ENCODE measurements at places on chromosomes 7 and 10.

DNA sequence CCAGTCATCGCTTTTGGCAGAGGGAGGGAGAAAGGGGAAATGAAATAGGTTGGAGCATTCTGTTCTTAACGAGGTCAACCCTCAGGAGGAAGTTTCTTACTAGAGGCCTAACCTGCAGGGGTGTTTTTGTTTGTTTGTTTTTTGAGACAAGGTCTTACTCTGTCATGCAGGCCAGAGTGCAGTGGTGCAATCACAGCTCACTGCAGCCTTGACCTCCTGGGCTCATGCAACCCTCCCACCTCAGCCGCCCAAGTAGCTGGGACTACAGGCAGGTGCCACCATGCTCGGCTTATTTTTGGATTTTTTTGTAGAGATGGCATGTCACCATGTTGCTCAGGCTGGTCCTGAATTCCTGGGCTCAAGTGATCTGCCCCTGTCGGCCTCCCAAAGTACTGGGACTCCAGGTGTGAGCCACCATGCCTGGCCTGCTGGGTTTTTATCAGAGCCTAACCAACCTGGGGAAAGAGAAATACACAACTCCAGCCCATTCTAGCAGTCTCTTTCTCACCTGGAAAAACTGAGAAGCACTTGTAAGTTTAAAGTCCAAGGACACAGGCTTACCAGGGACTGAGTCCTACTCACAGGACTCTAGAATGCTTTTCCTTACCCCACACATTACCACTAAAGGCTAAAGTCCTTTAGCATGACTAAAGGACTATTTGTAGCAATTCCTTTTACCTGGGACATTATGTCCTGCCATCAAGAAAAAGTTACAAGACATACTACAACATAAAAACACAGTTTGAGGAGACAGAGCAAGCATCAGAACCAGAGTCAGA is 101.0 kb upstream of the EGFR start:
- DNase-seq: no peak

GRCh38 chr10:629186-629998 is 60.1 kb downstream of the DIP2C start:
- DNase-seq: no peak

DNA sequence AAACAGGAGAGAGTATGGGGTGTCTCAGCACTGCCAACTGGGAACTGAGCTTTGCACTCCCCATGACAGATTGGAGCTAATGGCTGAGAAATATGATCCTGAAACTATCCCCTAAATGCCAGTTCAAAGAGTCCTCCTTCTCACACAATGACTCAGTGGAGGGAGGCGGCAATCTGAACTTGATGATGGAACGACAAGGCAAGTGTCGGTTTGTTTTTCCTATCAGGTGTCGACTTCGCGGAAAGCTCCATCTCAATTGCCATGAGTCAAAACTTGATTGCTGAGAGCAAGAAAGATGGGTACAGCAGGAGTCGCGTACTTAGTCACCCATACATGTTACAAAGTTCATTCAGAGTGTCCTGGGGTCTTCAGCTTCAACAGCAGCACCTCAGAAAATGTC is 52.5 kb downstream of the NPY start:
- DNase-seq: no peak

GRCh38 chr10:118720685-118721538 is 33.9 kb downstream of the CACUL1 start:
- DNase-seq: peak; percentile 17

GRCh38 chr7:146768957-146769356 is 652.4 kb downstream of the CNTNAP2 start:
- no peak for DNase-seq

- DNase-seq: no peak
These were observed 224.2 kb upstream of the AUTS2 start for GRCh38 chr7:69374044-69374425.

DNA sequence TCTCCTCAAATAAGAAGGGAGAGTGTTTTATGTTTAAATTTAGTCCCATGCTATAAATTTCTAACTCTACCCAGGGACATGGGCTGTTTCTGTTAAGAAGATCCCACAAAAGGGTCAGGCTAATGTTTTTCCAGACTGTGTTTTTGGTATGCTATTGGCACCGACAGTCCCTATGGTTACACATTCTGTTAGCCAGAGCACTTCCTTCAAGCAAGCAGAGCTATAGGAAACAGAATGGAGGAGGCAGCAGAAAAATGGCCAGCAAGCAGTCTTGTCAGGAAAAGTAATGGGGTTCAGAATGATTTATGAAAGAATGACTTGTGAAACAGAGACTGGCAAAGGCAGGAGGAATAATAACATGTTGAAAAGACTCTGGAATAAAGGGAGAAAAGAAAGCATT is 44.8 kb upstream of the PHYHIPL start:
- no peak for DNase-seq

DNA sequence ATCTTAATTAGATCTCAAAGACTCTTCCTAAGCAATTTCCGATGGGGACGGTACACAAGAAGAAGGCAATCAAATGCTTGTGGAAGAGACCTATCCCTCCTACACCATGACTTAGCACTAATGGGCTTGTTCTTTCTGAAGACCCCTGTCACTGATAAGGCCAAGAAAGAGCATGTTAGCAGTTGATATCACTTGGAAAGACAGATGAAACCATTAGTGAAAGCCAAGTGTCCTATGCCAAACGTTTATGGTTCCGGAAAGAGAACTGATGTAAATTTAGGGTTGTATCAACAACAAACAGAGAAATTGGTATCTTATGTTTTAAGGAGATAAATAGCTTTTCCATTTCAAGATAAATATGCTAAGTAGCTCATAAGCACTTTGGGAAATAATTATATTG is 6.5 kb downstream of the UROS start:
- no peak for DNase-seq

DNA sequence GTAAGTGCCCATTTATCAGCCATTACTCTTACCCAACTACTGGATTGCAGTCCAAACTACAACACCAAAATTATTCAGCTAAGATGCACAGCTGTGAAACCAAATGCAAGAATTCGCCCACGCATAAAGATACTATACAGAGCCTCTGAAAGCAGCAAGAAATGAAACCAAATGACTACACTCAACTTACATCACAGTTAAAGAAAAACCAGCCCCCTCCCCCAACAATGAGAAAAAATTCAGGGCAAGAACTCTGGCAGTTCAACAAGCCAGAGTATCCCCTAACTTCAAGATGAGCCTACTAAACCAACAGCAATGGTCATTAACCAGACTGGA is 209.1 kb upstream of the VWC2 start:
- no peak for DNase-seq

- DNase-seq: no peak
These were observed 189.6 kb downstream of the TMEM178B start for GRCh38 chr7:141263508-141263907.

GRCh38 chr10:9015447-9015846 is 961.0 kb downstream of the GATA3 start:
- no peak for DNase-seq

- no peak for DNase-seq
These were observed 321.0 kb downstream of the WDR37 start for GRCh38 chr10:1377231-1377630.

GRCh38 chr7:41882745-41883420 is 180.0 kb upstream of the INHBA start:
- no peak for DNase-seq

DNA sequence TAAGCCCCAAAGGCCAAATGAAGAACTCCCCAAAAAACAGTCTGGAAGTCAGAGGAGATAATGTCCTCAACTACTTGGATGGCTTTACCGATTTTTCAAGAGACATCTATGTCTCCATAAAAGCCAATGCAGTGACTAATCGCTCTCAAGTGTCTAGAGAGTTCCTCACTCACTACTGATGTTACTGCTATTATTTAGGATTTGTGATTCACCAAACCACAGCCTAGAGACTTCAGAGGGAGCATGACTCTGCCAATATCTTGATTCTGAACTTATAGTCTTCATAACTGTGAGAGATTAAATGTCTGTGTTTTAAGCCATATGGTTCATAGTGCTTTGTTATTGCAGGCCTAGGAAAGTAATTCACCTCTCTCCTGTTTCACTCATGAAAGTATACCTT is 160.2 kb downstream of the IPMK start:
- no peak for DNase-seq

DNA sequence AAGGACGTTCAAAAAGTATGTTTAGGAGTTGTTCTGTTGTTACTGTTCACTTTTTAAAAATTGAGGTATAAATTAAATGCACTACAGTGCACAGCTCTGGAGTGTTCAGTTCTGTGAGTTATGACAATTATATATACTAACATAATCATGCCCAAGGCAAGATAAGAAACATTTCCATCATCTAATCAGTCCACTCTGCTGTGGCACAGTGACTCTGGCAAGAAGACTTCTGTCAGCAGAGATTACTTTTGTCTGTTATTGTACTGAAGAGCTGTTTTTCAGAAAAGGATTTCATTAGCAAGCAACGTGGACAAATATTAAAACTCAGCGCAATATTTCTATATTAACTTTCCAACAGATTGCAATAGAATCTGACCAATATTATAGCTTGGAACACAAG is 32.0 kb downstream of the ICA1 start:
- DNase-seq: no peak

GRCh38 chr10:43045631-43046287 is 31.1 kb upstream of the RET start:
- DNase-seq: no peak

DNA sequence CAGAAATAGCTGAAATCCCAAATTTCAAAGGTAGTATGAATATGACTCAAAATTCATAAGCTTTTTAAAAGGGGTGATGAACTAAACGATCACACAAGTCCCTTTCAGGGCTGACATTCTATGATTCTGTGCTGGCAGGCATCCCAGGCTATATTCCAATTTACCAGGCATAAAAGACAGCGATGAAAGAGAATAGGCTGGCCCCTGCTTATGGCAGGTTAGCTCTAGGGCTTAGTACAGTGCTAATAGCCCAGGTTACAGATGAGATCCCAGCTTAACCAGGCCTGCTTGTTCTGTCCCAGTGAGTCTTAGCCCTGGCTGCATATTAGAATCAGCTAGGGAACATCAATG is 56.4 kb downstream of the CDHR3 start:
- no peak for DNase-seq

GRCh38 chr10:126549344-126549743 is 121.1 kb downstream of the C10orf90 start:
- no peak for DNase-seq

- no peak for DNase-seq
These were observed 196.7 kb downstream of the ANK3 start for GRCh38 chr10:60192946-60193345.

GRCh38 chr10:92413519-92413918 is 122.6 kb downstream of the MARCHF5 start:
- no peak for DNase-seq

DNA sequence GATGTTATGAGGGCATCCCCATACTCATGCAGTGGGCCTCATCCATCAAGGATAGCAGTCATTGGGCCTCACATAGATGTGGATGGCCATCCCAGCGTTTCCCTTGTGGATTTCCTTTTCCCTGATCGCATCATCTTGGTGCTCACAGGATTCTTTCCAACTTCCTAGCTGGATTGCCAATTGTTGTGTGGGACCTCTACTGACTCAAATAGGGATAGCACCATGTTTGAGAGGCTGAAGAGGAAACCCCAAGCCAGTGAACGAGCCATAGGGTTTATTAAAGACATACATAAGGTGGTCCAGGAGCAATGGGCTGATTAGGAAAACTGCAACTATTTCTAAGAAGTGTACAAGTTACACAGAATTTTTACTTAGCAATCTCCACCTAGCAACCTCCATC is 21.8 kb downstream of the ASZ1 start:
- DNase-seq: no peak

- no peak for DNase-seq
These were observed 952 bp downstream of the DIP2C start for GRCh38 chr10:688312-689120.

GRCh38 chr7:14931511-14932215 is 29.1 kb upstream of the DGKB start:
- no peak for DNase-seq

DNA sequence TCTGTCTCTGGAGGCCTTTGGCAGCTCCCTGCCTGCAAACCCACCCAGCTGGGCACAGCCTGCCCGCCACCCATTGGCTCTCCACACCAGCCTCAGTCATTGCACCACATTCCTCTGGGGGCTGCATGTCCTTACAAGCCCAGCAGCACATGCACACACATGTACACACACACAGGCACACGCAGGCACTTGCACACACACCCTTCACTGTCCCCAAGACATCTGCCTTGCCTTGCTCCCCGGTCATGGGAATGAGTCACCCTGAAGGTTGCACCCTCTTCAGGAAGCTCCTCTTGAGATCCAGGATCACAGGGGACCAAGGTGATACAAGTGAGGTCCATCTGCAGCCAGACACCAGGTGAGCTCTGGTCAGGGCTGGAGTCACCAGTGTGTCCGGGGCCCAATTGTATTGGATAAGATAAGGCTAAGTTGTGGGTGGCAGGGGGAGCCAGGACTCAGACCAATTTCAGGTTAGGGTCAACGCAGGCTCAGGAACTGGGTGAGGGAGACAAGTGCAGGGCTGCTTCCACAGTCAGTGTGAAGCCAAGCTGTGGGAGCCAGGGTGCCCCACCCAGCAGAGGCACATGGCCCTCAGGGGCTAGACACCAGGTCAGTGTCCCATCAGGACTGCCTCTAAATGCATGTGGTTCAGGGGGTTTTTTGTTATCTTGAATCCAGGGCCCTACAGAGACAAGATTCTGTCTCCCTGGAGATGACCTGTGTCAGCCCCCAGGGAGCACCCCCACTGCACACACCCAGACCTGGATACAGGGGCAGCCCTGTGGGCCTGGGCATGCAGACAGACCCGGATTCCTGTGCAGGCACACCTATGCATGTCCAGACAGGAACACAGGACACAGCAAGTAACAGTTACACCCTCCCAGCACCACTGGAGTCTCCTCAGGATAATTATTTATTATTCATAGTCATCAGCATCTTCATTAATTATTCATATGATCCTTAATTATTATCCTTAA is 33.8 kb downstream of the KCNH2 start:
- DNase-seq: no peak

GRCh38 chr7:55052741-55053427 is 34.1 kb downstream of the EGFR start:
- no peak for DNase-seq

DNA sequence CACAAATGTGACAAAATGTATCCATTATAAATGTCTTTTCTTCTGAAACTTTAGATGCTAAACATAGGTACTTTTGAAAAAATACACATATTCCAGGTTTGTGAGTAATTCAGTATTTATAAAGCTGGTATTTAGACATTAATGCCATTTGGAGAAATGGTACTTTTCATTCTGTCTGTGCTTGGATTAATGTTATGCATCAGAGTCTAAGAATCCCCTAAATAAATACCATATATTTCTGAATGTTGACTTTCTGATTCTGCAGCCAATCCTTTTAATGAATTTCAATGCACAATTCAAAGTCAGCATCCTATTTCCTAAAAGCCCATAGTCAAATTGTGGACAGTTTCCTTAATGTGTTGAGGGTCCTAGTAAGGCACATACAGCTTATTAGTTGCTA is 145.0 kb downstream of the DKK1 start:
- no peak for DNase-seq

Data from KG1 (cell line).